Activated CD4-positive, alpha-beta T cell treated with anti-CD3 and anti-CD28 coated beads, Interleukin-2, amount 50 U/mL, for 24 hours (primary cell): ENCODE measurements at places on chromosomes 16 and 17.

- DNase-seq, result no peak
Measured at GRCh38 chr16:22726868-22727267, 87.1 kb upstream of the HS3ST2 start.

GRCh38 chr16:4450931-4451519 is 23.4 kb downstream of the NMRAL1 start:
- no peak for DNase-seq

DNA sequence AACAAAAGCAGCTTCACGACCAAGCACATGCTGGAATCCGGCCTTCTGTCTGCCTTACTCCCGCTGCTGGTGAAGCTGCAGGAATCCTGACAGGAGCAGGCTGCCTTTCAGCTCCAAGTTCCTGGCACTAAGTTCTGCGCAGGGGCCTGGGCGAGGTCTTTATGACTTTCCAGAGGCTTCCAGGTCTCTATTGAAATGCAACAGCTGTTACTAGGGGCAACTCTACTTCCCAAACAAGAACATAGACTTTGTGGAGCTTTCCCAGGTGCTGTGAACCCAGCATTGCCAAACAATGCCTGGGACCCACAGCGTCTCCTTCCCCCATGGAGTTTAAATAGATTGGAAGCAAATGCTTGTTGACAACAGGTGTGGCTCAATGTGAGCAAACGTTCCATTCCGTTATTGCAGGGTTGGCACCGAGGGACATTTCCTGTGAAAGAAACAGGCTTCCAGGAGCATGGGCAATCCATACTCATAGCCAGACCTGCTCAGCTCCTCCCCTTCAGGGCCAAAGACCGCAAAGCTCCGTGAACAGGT is 156.0 kb downstream of the CDH13 start:
- no peak for DNase-seq

GRCh38 chr17:42193969-42194899 is at the start of gene GHDC:
Gene GHDC, minus strand, starts transcription at chr17:42194494. Its CDS starts 913 bp downstream, at chr17:42193581.
- DNase-seq, result peak; percentile 78

- DNase-seq, result no peak
Measured at GRCh38 chr16:19167710-19168370, at the start of gene SYT17. Gene SYT17, plus strand, starts transcription at chr16:19168240. Its CDS starts 407 bp downstream, at chr16:19168647.

- DNase-seq, result no peak
Measured at GRCh38 chr16:87202346-87202745, 114.8 kb downstream of the C16orf95 start.

- DNase-seq, result peak; percentile 55
Measured at GRCh38 chr17:45098869-45099616, 33.3 kb downstream of the PLCD3 start.

- no peak for DNase-seq
Measured at GRCh38 chr17:71467719-71468118, 653.1 kb upstream of the SOX9 start.

DNA sequence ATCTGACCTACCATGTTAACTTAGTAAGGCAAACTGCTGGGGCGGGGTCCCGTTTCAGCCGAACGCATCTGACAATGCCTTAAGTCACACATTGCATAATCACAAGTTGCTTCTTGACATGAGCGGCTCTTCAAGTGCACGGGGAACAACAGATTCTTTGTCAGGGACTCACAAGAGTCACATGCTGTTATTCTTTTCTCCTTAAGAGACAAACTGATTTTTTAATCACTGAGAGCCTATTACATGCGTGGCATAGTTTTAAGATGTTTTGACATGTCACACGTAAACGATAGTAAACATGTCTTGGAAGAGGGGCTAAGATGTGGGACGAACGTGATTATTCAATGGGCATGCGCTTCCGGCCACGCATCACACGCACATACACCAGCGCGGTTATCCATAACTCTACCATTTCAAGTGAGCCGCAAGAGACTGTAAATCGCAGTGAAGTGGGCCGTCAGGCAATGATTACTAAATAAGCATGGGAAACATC is 63.4 kb downstream of the ADCY9 start:
- DNase-seq, result no peak

DNA sequence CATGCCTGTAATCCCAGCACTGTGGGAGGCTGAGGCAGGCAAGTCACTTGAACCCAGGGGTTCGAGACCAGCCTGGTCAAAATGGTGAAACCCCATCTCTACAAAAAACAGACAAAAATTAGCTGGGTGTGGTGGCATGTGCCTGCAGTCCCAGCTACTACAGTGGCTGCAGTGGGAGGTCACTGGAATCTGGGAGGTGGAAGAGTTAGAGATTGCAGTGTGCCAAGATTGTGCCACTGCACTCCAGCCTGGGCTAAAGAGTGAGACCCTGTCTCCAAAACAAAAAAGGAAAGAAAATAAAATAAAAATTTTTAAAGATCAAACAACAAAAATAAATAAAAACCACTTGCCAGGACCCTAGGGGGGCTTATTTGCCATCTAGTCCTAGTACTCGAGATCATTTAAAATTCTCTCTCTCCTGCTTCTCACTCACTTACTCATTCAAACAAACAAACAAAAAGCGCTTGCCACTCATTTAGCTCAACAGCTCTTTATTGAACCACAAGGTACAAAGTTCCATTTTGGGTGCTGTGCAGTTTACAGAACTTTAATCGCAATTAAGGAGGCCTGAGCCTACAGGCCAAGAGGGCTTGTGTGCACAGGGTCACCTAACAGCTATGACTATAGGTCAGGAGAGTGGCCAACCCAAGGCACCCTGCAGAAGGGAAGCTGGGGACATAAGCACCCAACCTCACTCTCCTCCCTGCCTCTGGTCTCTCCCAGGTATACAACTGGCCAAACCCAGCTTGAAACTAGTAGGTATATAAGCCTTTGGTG is 4.4 kb downstream of the CHD9NB start:
- no peak for DNase-seq

DNA sequence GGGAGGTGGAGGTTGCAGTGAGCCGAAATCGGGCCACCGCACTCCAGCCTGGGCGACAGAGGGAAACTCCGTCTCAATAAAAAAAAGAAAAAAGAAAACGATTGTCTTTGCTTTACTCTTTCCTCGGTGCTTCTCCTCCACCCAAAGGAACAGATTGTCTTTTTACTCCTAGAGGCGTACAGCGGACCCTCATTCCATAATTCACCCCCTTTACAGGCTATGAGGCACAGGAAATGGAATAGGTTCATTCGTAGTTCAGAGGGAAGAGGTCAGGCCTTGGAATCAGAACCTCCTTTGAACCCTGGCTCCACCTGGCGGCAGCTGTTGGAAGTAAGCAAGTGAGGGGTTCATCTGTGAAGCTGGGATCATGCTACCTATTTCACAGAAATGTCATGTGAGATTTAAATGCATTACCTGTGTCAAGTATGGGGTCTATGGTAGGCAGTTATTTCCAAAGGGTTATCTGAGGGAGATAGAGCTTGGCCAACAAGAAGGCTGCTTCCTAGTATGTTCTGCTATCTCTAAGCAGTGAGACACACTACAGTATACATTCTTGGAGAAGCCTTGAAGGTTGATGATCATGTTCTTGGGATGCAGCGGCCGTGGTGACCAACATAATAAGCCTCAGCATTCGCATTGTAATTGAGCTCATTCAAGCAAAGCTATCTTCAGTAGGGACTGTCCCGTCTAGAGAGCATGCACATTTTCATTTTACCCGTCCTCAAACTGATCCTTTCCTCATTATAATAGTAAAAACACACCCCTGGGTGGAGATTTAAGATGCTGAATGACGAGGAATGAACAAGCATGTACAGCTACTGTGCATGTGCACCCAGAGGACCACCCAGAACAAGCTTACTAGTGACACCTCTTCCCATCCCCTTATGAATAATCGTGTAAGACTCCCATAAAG is 18.7 kb upstream of the ZNF689 start:
- DNase-seq, result peak; percentile 84

DNA sequence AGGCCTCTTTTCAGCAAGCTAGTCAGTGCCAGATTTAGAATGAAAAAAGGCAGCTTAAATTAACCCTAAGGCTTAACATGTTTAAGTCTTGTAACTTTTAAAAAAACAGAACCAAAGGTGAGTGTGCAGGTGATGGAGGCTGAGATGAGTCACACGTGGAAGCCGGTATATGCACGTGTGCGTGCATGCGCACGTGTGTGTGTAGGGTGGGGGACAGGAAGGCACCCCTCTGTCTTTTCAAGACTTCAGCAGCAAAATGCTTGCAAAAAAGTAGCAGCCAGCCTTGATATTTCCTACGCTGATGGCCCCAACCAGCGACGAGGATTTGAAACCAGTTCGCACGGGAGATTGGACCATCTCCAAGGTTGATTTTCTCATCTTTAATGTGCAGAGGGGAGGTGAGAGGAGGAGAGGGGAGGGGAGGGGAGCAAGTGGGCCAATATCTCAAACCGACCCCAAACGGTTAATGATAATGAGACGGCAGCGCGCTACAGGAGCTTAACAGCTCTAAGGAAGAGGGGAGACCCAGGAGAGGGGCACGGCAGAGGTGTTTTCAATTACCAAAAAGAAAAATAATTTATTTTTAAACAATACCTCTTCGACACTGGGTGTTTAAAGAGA is 154.7 kb downstream of the ZNF423 start:
- no peak for DNase-seq

GRCh38 chr16:20023190-20023589 is 50.5 kb downstream of the GPR139 start:
- no peak for DNase-seq

DNA sequence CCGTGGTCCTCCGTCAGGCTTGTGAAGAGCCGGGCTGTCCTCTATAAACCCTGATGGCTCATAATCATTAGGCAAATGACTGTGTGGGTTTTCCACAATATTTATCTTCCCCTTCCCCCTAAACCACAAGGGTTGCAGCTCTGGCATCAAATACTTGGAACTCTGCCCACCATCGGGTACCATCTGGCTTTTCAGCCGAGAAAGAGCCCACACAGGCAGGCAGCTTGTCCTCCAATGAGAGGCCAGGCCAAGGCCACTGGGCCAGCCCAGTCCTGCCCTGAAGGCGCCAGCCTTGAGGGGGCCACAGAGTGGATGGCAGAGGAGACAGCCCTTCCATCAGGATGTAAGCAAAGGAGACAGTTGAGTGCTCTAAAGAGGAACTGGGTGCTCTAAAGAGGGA is 31.8 kb upstream of the NAT9 start:
- no peak for DNase-seq

- DNase-seq, result no peak
Measured at GRCh38 chr17:3794557-3795389, 6.2 kb downstream of the ITGAE start.

DNA sequence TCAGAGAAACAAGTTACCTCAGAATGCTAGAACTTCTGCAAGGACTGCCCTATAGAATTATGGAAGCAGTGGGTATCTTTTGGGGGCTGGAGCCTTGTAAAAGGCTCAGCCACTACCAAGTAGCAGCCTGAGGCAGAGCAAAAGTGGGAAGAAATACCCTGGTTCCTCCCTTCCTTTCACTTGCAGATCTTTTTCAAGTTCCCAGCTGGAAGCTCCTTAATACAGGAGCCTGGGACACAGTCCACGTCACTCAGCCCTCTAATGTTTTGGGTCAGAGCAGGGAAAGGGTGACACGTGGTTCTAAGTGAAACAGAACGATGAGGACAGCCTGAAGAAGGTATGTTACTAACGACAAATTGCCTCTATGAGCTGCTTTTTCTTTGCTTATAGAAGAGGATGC is 93.1 kb downstream of the CNTNAP4 start:
- no peak for DNase-seq

- DNase-seq, result no peak
Measured at GRCh38 chr16:57863434-57864160, 61.3 kb upstream of the KIFC3 start.
